HuH-7.5 (cell line): ENCODE measurements at places on chromosomes 2 and 18.

GRCh38 chr18:9697121-9697520 is 11.0 kb upstream of the RAB31 start:
- no peak for DNase-seq

DNA sequence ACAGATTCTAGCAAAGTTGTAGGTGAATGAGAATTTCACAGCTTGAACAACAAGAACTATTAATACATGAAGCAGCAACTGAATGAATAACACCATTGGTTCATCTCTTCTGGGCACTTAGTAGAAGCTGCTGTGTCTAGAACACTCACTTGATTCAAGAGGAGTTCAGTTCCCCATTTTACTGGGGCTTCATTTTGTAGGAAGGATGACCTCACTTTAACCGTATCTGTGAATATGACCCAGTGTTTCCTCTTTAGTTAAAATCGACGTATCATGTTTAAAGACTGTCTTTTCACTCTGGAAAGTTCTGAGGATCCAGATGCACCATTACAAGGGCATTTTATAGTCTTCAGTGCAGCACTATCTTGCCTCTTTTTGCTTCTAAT is 47.8 kb downstream of the LRRTM1 start:
- DNase-seq = no peak

DNA sequence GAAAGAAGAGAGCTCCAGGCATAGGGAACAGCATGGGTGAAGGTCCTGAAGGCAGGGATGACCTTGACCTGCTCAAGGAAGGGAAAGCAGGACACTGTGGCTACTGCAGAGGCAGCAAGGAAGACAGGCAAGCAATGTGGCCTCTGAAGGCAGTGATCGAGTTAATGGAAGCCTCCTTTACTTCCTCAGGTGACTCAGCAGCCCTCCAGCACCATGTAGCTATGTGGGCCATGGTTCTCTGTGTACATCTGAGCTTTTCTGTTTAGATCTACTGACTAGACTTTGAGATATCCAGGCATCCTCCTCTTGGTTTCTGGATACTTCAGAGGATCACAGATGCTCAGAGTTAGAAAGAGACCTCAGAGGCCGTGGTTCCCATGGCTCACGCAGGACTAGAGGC is 107.3 kb upstream of the PID1 start:
- no peak for DNase-seq

DNA sequence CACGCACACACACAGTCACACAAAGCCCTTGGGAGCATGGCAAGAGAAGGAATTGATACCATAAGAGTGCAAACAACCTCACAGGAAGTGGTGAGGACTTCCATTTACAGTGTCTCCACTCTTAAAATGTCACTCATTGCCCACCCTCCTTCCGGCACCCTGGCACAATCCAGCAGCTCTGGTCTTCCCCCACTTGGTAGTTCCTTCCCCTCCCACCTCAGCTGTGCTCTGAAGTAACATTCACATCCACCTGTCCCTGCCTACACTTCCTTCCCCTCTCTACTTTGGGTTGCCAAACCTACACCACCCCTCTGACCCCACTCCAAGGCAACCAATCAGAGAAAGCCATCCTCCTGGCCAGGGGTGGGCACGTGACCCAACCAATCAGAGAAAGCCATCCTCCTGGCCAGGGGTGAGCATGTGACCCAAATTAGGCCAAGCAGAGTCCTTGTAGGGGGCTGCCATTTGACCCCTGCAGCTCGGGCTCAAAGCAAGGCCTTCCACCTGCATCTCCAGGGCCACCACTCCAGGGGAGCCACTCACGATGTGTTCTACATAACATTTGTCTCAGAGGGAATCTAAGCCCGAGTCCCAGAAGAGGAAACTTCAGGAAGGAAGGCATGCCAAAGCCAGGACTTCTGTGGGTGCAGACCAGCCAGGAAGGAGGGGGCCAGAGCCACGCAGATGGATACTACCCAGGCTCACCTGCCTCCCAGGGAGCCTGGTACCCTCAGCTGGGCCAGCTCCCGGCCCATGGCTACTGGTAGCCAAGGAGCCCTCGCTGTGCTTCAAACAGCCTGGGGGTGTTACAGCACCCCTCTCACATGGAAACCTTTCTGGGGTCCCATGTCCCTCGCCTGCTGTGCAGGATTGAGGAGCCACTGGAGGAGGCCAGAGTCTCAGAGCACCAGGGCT is 21.2 kb downstream of the CYP26B1 start:
- no peak for DNase-seq

DNA sequence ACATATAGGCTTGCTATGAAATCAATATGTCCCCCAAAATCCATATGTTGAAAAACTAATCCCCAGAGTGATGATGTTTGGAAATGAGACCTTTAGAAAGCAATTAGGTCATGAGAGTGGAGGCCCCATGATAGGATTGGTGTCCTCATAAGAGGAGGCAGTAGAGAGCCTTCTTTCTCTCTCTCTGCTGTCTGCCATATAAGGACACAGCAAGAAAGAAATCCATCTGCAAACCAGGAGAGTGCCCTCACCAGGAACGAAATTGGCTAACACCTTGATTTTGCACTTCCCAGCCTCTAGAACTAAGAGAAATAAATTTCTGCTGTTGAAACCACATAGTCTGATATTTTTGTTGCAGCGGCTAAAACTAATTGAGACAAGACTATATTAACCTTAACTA is 89.5 kb downstream of the NBAS start:
- DNase-seq = no peak
